ENCODE measurements at places on chromosomes 5 and 9.

DNA sequence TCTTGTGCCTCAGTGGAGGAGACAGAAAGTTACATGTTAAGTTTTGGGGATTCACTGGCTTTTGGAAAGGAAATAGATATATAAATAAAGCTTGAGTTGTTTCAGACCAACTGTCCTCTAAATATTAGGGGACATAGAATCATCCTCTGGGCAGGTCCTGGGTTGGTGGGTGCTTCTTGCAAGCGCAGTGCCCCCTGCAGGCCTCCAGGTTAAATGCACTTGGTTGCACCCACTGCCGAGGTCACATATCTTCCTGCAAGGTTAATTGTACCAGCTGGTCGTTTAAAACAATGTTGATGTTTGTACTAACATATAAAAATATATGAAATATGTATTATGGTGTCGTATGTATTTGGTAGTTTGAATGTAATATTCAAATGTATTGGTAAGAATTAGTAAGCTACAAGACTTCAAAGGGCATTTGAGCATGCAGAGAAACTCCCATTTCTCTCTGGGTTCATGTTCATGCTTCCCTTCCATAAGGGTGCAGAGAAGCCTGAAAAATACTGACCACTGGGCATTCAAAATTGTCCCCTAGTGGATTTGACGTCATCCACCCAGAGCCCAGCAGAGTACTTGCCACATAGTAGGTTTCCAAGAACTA, 87.0 kb downstream of the ZNF618 start:
- no peak for DNase-seq
- no peaks in the 10 kb centered on the region for H3K36me3 ChIP-seq
- H3K4me1 ChIP-seq: no peaks in the 10 kb centered on the region
- H3K4me3 ChIP-seq: no peak overlapping the region

DNA sequence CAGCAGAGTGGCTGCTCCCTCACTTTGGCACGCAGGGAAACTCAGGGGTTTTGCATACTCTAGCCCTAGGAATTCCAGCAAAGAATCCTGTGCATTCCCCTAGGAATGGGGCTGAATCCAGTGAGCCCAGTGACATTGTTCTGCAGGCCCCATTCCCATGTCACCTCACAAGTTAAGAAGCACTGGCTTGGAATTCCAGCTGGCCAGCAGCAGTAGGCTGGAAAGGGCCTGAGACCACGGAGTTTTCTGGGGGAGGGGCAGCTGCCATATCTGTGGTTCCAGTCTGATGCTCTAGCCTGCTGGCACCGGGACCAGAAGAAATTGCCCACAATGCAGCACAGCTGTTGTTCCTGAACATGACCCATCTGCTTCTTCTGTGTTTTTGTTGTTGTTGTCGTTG, 217.6 kb upstream of the DMRTA1 start:
- no peaks in the 10 kb centered on the region for H3K27me3 ChIP-seq
- no peaks in the 10 kb centered on the region for H3K4me1 ChIP-seq
- no peak overlapping the region for H3K4me3 ChIP-seq
- H3K27ac ChIP-seq: no peak overlapping the region
- DNase-seq: no peak

GRCh38 chr5:90949469-90950358, 391.1 kb downstream of the ADGRV1 start:
- DNase-seq: no peak
- H3K36me3 ChIP-seq: no peaks in the 10 kb centered on the region
- H3K27ac ChIP-seq: no peak overlapping the region
- no peaks in the 10 kb centered on the region for H3K4me1 ChIP-seq
- no peak overlapping the region for H3K4me3 ChIP-seq

DNA sequence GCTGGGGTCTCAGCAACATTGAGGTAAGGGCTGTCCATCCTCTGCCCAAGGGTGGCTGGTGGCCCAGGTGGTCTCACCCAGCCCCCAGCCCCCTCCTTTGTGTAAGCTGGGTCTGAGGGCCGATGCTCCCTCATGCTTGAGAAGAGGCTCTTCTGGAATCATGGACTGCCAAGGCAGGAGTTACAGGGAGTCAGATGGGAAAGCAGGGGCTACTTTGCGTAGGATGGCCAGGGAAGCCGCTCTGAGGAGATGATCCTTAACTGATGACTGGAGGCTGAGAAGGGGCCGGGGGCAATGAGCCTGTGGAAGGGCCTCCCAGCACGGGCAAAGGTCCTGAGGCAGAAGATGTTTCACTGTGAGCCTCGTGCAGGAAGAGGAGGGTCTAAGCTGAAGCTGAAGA, 23.7 kb downstream of the NKX2-5 start:
- no peaks in the 10 kb centered on the region for H3K27me3 ChIP-seq
- H3K27ac ChIP-seq: no peak overlapping the region
- no peak for DNase-seq
- H3K4me1 ChIP-seq: no peaks in the 10 kb centered on the region
- no peak overlapping the region for H3K4me3 ChIP-seq

DNA sequence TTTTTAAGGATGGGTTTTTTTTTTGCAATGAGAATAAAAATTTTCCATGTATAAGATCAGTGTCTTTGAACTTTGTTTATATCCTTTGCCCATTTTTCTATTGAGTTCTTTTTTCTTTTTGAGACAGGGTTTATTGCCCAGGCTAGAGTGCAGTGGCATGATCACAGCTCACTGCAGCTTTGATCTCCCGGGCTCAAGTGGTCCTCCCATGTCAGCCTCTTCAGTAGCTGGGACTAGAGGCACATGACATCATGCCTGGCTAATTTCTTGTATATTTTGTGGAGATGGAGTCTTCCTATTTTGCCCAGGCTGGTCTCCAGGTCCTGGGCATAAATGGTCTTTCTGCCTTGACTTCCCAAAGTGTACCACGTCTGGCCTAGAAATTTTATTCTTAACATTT, 21.2 kb downstream of the GPBP1 start:
- no peak for DNase-seq
- no peaks in the 10 kb centered on the region for H3K36me3 ChIP-seq
- H3K4me1 ChIP-seq: no peaks in the 10 kb centered on the region
- H3K27me3 ChIP-seq: no peaks in the 10 kb centered on the region
- H3K4me3 ChIP-seq: no peak overlapping the region
- H3K27ac ChIP-seq: no peak overlapping the region

- H3K4me1 ChIP-seq: peaks cover 13% of the 10 kb centered on the region
- no peak overlapping the region for H3K4me3 ChIP-seq
- H3K36me3 ChIP-seq: no peaks in the 10 kb centered on the region
- no peaks in the 10 kb centered on the region for H3K27me3 ChIP-seq
- no peak overlapping the region for H3K27ac ChIP-seq
These were observed 17.9 kb upstream of the NOTCH1 start for GRCh38 chr9:136563646-136564325.

- peak overlapping the region; percentile 92 for H3K4me3 ChIP-seq
- DNase-seq: no peak
- H3K36me3 ChIP-seq: peaks cover 18% of the 10 kb centered on the region
- H3K4me1 ChIP-seq: peaks cover 22% of the 10 kb centered on the region
- peak overlapping the region; percentile 84 for H3K27ac ChIP-seq
These were observed 536 bp downstream of the FEM1C start for GRCh38 chr5:115544043-115544435.

GRCh38 chr5:132526290-132526973, 16.9 kb downstream of the IL5 start:
- no peaks in the 10 kb centered on the region for H3K36me3 ChIP-seq
- peaks cover 2% of the 10 kb centered on the region for H3K27me3 ChIP-seq
- DNase-seq: peak; percentile 63
- no peak overlapping the region for H3K27ac ChIP-seq
- no peak overlapping the region for H3K4me3 ChIP-seq

DNA sequence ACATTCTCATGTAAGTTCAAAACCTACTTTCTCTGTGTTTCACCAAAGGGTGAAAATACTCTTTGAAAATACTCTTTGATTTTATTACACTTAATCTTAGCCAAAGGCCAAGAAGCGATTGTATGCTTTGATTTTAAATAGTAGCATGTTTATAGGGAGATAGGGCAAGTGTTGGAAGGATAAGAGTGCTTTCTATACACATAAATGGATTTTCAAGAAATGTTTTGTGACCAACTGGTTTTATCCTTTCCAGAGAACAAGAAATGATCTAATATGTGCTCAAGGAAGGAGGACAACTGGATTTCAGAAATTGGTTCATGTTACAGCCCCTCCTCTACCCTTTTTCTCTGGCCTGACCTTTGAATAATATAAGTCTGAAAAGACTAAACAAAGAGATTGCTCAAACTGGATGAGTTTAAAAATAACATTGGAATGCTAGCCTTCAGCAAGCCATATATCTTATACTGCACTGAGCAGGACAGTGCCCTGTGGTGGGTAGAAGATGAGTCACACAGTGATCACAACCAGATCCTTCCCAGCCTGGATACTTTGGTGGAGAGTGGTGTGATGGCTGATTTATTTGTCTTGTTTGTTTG, 13.1 kb downstream of the PALM2AKAP2 start:
- DNase-seq: no peak
- H3K4me3 ChIP-seq: no peak overlapping the region
- H3K27ac ChIP-seq: no peak overlapping the region
- no peaks in the 10 kb centered on the region for H3K4me1 ChIP-seq

DNA sequence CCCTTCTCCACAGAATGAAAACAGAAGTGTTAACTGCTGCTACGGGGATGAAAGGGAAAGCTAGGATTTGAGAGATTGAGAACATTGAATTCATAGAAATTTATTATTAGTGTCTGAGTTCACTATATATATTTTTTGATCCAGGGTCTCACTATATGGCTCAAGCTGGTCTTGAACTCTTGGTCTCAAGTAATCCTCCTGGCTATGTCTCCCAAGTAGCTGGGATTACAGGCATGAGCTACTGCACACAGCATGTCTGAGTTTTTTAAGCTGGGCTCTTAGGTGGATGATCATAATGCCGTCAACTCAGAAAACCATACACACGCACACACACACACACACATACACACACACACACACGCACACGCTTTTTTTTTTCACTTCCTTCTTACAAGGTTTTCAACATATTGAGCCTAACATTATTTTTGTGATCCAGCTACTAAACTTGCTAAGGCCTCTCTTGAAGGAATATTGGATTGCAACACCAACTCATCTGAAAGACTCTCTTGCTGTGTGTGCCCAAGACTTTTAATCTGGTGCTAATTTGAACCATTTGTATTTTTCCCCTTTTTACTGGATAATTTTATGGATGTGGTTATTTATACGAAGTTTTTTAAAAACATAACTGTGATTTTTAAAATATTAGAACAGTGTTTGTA, 1045.4 kb downstream of the DTWD2 start:
- no peaks in the 10 kb centered on the region for H3K36me3 ChIP-seq
- H3K4me1 ChIP-seq: no peaks in the 10 kb centered on the region
- no peak overlapping the region for H3K4me3 ChIP-seq
- DNase-seq: no peak
- H3K27me3 ChIP-seq: no peaks in the 10 kb centered on the region

GRCh38 chr9:114223564-114224246, 68.4 kb downstream of the COL27A1 start:
- peak; percentile 66 for DNase-seq
- H3K4me3 ChIP-seq: no peak overlapping the region
- H3K27me3 ChIP-seq: no peaks in the 10 kb centered on the region
- no peaks in the 10 kb centered on the region for H3K36me3 ChIP-seq

- no peaks in the 10 kb centered on the region for H3K4me1 ChIP-seq
- H3K4me3 ChIP-seq: no peak overlapping the region
- no peak for DNase-seq
- no peak overlapping the region for H3K27ac ChIP-seq
- H3K36me3 ChIP-seq: no peaks in the 10 kb centered on the region
These were observed 148.3 kb downstream of the ATP10B start for GRCh38 chr5:160703547-160704189.

DNA sequence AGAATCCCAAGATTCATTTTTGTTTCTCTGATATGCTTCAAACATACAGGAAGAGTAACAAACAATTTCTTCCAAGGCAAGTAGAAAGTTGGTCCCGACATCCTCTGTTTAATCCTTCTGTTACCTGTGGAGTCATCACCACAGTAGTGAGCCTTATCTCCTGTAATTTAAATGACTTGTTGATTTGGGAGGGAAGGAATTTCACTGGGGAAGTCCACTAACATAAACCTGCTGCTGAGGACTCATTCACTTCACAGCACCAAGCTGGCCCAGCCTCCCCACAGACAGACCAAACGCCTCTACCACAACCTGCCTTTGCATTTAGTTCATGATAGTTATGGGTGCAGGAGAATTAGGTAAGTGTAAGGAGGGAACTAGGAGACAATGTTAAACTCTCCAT, 63.2 kb downstream of the PRKACG start:
- no peaks in the 10 kb centered on the region for H3K4me1 ChIP-seq
- no peaks in the 10 kb centered on the region for H3K27me3 ChIP-seq
- DNase-seq: no peak
- no peaks in the 10 kb centered on the region for H3K36me3 ChIP-seq

- no peaks in the 10 kb centered on the region for H3K27me3 ChIP-seq
- H3K27ac ChIP-seq: no peak overlapping the region
- H3K4me1 ChIP-seq: no peaks in the 10 kb centered on the region
- no peaks in the 10 kb centered on the region for H3K36me3 ChIP-seq
These were observed 580.2 kb downstream of the EFNA5 start for GRCh38 chr5:107090506-107090905.

- no peak overlapping the region for H3K4me3 ChIP-seq
- no peak overlapping the region for H3K27ac ChIP-seq
- H3K36me3 ChIP-seq: no peaks in the 10 kb centered on the region
- no peaks in the 10 kb centered on the region for H3K4me1 ChIP-seq
- no peaks in the 10 kb centered on the region for H3K27me3 ChIP-seq
- no peak for DNase-seq
These were observed 27.3 kb upstream of the ANGPTL2 start for GRCh38 chr9:127149463-127150390.

DNA sequence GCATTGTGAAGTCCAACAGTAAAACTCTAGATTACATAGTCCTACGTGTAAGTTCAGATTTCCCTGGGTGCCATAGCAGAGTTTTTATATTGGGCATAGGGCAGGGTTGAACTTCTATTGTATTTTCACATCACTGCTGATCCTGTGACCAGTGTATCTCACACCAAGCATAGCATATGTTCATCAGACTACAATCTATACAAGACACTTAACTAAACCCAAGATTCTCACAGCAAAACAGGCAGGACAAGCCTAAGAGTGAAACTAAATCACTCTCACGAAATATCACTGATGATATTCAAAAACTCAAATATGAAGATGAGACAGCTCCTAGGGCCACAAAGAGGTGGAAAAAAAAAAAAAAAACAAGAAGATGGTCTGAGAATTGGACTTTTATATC, 3.2 kb upstream of the PPP1R2B start:
- no peaks in the 10 kb centered on the region for H3K27me3 ChIP-seq
- H3K4me1 ChIP-seq: no peaks in the 10 kb centered on the region
- no peak overlapping the region for H3K4me3 ChIP-seq
- H3K36me3 ChIP-seq: no peaks in the 10 kb centered on the region
- H3K27ac ChIP-seq: no peak overlapping the region
- DNase-seq: no peak
